Left lobe of liver (tissue), 2 donors: ENCODE measurements at places on chromosomes 16 and 17. TPM values are rescaled to one million over a fixed set of nuclear protein-coding genes. Genes with fewer than 3 reads are reported as not detected.

Gene CCL22
- 0.40 TPM for total RNA-seq

Gene C16orf95
- 5.4 TPM for total RNA-seq

Gene SPATA32
- not detected for total RNA-seq

Gene DNAH17
- total RNA-seq = not detected

Gene TBC1D3B
- 5.7 TPM for total RNA-seq

Gene SLC16A11
- 2.5 TPM for total RNA-seq
